Amniotic epithelial cell (primary cell): ENCODE measurements at places on chromosomes 1 and 21.
A peak's percentile ranks its signal among the peaks of the same experiment; 100 is the strongest.

- no peak for DNase-seq
Observed at GRCh38 chr1:112767646-112768045, 52.5 kb upstream of the PPM1J start.

DNA sequence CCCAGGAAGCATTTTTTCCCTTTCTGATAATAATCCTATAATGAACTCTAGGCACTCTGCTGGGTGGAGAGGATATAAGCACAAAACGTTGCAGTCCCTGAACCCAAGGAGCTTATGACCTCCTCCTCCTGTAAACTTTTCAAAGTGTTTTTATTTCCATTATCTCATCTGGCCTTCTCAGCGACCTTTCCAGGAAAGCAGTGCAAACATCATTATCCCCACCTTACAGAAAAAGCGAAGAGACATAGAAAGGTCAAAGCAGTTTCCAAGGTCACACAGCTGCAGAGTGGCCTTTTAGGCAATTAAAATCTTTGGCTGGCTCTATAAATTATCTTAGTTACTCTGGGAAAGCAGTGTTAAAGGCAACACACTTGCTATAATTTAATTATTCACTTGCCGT, 63.8 kb downstream of the OLFML3 start:
- DNase-seq, result no peak

DNA sequence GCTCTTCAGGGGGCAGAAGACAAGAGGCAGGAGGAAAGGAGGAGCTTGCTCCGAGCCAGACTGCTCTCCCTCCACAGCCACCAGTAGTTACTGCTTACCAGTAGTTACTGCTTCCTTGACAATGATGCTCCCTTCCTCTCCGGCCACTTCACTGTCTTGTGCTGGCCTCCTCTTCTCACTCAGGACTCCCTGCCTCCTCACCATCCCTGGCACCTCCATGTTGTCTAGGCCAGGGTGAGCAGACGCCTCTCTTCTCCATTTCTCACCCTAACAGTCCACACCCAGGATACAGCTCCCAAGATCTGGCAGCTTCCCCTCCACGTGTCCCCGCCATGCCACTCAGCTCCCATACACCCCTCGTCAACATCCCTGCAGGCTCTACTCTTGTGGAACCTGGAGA, 82.4 kb upstream of the TLR5 start:
- DNase-seq, result no peak

GRCh38 chr1:74785944-74786343, 53.0 kb downstream of the TYW3 start:
- DNase-seq, result no peak

DNA sequence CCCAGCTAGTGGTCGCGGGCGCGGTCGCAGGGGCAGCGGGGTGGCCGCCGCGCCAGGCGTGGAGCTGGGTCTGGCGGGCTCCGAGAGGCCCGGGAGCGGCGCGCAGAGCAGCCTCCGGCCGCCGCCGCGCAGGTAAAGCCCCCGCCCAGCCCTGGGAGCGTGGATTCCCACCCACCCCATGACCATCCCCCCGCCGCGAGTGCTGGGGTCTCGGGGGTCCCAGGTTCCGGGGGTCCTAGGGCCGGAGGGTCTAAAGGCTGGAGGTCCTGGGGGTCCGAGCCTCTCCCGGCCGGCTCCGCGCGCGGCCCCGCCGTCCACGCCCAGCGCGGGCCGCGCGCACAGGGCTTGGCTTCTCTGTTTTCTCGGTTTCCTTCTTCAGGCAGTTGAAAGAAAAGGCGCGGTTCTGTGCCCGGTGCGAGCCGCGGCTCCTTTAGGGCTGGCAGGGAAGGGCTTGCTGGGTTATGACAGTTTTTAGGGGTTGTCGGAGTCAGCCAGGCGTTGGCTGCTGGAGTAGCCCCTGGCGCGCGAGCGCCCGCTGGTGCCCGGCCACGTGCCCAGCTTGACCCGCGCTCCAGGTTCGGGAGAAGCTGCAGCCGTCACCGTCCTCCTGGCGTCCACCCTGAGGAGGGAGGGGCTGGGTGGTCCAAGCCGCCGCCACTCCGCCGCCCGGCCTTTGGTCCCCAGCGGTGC, 359 bp downstream of the LRRC3 start:
- DNase-seq, result no peak

DNA sequence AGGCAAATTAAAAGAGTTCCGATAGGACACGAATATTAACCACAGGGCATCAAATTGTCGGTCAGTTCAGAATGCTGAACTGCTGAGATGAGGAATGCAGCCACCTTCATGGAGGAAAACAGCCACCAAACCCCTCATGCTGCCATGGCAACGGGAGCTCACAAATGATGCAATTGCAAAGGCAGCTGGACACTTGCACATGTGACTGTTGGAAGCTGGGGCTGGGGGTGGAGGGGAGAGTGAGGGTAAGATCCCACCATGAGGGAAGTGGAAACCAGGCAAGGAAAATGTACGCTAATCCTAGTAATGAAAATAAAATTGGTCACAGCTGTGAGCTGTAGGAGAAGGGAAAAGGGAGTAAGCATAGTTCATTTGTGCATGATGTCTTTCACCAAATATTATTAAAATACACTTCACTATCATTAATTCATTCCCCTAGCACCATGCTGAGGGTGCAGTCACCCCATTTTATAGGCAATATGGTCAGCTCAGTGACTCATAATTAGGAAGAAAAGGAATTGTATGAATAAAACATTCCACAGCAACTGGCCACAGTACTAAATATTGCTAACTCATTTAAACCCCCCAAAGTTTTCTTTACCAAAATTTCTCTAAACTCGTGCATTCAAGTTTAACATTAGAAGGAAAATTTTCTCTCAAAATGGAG, 15.3 kb downstream of the BECN2 start:
- DNase-seq, result peak; percentile 7

DNA sequence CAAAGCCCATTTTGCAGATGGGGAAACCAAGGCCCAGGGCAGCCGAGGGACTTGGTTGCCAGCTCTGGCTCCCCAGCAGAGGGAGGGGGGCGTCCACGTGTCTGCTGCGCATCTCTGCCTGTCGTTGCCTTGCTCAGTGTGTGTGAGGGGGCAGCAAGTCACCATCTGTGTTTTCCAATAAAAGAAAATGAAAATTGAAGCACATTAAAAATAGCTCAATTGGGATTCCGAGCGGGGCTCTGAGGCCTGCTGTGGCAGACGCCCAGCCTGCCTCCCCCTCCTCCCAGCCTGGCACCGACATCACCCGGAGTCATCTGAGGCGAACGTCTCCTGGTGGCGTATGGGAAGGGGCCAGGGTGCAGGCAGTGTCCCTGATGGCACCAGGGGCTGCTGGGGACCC, 51.2 kb downstream of the EPHB2 start:
- DNase-seq, result no peak

- peak; percentile 45 for DNase-seq
Observed at GRCh38 chr1:176880955-176881595, 283.4 kb downstream of the ASTN1 start.

GRCh38 chr1:185293967-185294542, 23.0 kb downstream of the IVNS1ABP start:
- no peak for DNase-seq

DNA sequence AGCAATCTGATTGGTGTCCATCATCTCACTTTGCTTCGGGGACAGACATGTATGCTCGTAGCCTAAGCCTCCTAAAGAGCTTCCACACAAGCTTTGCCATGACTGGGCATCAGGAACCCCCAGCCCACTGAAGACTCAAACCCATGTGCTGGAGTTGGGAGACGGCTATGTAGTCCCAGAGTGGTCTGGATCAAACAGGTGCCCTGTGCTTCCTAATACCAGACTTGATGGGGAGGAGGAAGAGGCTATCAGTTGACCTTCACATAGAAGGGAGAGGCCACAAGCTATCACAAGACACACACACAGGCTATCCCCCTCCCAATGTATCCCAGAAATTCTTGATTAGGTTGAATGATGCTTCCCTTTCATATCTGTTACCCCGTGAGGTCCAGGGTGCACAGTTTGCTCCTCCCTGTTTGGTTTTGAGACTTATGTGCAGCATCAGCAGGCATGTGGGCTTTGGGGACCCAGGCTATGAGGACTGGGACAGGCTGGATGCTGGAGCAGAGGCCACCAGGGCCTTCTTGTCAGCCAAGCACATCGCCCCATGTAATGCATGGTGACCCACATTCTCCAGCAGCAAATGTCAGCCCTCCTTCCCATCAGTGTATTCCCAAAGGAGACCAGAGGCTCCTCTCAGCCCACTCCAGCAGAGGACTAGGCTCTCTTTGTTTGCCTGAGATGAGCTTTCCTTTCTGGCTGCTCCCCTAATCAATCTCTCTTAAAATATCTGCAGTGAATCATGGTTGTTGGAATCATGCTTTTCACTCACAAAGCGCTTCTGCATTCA, 159.8 kb downstream of the GRIK3 start:
- no peak for DNase-seq

DNA sequence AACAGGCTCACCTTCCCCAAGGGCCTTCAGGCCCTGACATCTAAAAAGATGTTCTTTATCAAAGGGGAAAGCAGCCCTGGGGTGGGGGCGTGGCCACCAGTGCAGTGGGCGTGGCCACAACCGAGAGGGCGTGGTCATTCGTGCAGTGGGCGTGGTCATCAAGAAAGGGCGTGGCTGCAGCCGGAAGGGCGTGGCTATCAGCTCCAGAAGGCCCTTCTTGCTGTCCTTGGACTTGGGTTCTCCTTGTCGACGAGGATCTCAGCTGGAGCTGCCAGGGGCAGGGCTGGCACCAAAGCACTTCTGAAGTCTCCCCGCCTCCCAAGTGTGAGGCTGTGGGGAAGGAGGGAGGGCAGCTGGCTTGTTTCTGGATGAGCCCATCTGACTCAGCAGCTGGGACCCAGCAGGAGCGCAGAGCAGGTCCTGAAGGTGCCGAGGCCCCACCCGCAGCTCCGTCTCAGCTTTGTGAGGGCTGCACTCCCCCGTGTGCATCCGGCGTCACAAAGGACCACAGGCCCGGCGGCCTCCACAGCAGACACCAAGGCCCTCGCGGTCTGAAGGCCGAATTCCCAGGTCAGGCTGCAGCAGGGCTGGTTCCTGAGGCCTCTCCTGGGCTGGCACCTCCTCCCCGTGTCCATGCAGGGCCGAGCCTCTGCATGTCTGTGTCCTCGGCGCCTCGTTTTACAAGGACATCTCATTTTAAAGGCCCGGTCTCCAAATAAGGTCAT, 12.8 kb downstream of the PDE9A start:
- DNase-seq, result no peak

DNA sequence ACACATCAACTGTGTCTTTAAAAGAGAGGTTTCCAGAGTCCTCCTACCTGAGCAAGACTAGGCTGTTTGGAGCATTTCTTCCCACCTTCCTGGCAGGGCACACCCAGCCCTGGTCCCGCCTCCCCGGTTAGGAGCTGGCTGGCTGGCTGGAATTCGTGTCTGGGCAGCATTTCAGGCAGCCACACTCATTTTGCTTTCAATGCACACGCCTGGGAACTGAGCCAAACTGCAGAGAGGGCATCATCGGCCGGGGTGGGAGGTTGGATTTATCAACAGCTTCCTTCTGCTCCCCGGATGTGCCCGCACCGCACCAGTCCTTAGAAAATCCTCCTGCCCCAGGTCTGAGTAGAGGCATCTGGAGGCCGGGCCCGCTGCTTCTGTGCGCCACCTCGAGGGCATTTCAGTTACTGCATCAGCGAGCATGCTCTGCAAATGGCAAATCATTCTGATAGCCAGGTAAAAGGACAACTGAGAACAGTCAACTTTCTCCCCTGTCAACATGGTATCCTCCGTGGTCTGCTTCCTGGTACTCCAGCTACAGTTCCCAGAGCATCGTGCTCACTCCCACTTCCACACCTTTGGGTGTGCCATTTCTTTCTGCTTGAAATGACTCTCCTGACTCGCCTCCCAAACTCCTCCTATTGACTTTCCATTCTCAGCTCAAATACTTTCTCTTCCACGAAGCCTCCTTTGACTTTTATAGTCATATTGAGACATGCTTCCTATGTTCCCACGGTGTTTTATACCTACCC, 20.6 kb downstream of the TCEA3 start:
- DNase-seq, result peak; percentile 96

- DNase-seq, result no peak
Observed at GRCh38 chr1:160346463-160346862, 3.3 kb downstream of the NCSTN start.

DNA sequence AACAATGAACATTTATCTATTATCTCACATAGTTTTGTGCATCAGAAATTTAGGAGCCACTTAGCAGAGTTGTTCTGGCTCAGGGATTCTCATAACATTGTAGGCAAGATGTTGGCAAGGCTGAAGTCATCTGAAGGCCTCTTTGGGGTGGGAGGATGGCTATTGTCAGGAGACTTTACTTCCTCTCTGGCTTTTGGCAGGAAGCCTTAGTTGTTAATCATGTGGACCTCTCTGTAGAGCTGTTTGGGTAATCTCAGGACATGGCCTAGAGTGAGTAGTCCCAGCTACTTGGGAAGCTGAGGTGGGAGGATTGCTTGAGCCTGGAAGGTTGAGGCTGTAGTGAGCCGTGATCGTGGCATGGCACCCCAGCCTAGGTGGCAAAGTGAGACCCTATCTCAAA, 40.2 kb downstream of the RASAL2 start:
- DNase-seq, result peak; percentile 91

- DNase-seq, result no peak
Observed at GRCh38 chr1:221162939-221163338, 283.7 kb downstream of the HLX start.

GRCh38 chr21:32599091-32599490, 13.1 kb downstream of the CFAP298 start:
- DNase-seq, result no peak

DNA sequence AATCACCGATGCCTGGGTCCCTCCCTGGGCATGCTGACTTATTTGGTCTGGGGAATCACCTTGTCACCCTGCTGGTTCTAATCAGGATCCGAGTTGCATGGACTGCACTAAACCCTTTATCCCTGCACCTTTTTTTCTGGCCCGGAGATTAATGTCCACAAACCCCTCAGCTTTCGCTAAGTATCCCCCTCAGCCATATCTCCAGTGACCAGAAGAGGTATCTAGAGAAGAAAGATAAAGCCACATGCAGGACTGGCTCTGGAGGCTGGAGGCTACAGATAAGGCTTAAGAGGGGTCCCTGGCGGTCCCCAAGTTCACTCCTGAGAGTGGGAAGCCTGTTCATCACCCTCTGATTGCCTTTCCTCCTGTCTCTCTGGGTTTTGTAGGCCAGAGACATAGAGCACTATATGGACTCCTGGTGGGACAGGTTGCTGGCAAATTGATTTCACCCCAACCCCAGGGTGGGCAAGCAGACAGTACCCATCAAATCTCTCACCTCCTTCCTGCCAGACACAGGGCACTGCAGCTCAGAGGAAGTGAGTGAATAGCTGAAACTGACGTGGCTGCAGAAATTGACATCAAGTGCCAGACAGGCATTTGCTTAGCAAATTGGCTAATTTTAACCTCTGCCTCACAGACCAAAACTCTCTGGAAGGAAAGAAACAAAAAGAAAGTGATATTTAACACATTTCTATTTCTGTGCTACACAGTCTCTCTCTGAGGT, 38.8 kb downstream of the HMGB4 start:
- DNase-seq, result no peak

GRCh38 chr1:31436596-31437432, 23.8 kb downstream of the SERINC2 start:
- DNase-seq, result no peak

GRCh38 chr1:164576291-164577271, 17.6 kb downstream of the PBX1 start:
- DNase-seq, result peak; percentile 72

GRCh38 chr1:205992218-205992882, 10.8 kb downstream of the RAB7B start:
- DNase-seq, result no peak
